H1 (cell line): ENCODE measurements at places on chromosomes 12 and 14. TPM values are rescaled to one million over a fixed set of nuclear protein-coding genes. Genes with fewer than 3 reads are reported as not detected.
A peak's percentile ranks its signal among the peaks of the same experiment; 100 is the strongest.

DNA sequence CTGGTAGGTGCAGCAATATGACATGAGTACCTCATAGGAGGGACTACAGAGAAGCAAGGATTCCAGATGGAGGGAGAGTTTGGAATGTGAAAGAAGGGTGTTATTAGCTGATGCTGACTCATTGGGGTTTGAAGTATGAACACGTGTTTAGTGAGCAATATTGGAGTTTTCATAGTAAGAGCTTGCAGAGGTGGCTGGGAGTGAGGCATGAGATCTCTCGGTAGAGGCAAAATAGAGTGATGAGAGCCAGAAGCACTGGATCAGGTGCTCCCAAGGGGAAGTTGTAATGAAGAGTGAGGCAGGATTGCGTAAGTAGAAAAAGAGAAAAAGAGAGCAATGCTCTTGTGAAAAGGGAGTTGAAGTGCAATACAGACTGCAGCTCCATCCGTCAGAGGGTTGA is 42.1 kb downstream of the MGST1 start:
- H3K27ac ChIP-seq, result no peak overlapping the region
- H3K27me3 ChIP-seq, result no peaks in the 10 kb centered on the region
- no peaks in the 10 kb centered on the region for H3K36me3 ChIP-seq
- no peak overlapping the region for H3K4me3 ChIP-seq

GRCh38 chr12:1517007-1517406 is 77.4 kb downstream of the FBXL14 start:
- no peaks in the 10 kb centered on the region; the same call in 1 of the 2 replicates for H3K4me1 ChIP-seq
- H3K36me3 ChIP-seq, result no peaks in the 10 kb centered on the region
- DNase-seq, result peak; percentile 90
- no peak overlapping the region for H3K4me3 ChIP-seq

GRCh38 chr14:71133296-71133695 is 226.0 kb downstream of the PCNX1 start:
- DNase-seq, result no peak
- no peak overlapping the region for H3K4me3 ChIP-seq
- H3K27ac ChIP-seq, result no peak overlapping the region

DNA sequence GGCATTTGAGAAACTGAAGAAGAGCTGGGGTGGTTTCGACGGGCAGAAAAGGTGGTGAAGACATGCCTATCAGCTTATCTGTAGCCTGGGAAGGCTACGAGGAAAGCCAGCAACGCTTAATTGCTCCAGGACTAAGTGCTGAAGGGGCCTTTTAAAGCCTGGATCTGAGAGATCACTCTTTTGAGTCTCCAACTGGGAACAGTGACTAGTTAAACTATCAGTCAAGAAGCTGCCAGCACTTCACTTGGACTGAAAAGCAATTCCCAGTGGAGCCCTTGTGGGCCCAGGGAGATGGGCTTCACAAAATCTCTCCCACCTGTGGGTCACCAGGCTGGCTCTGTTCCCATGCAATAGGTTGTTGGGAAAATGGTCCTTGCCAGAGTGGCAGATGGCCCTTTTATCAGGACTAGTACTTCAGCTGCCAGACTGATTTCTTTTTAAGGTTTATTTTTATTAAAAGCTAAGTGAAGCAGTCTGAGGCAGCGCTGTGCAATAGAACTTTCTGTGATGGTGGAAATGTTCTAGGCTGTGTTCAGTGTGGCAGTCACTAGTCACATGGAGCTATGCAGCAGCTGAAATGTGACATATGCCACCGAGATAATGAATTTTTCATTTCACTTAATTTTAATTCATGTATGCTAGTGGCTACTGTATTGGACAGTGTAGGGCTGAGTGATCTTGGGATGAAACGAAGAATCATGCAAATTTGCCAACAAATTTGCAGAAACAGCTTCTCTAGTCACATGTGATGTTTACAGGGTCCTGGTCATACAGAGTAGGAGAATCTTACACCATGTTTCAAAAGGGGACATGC is 276.8 kb downstream of the PCNX1 start:
- no peak overlapping the region for H3K4me3 ChIP-seq
- H3K27me3 ChIP-seq, result no peaks in the 10 kb centered on the region
- DNase-seq, result no peak
- H3K4me1 ChIP-seq, result no peaks in the 10 kb centered on the region
- no peak overlapping the region for H3K27ac ChIP-seq

- H3K27me3 ChIP-seq, result peaks cover 19% of the 10 kb centered on the region
- no peaks in the 10 kb centered on the region for H3K36me3 ChIP-seq
- H3K4me1 ChIP-seq, result no peaks in the 10 kb centered on the region
- no peak overlapping the region for H3K27ac ChIP-seq
- H3K4me3 ChIP-seq, result peak overlapping the region; percentile 61
These were observed 945 bp upstream of the HIP1R start for GRCh38 chr12:122834104-122834920.

DNA sequence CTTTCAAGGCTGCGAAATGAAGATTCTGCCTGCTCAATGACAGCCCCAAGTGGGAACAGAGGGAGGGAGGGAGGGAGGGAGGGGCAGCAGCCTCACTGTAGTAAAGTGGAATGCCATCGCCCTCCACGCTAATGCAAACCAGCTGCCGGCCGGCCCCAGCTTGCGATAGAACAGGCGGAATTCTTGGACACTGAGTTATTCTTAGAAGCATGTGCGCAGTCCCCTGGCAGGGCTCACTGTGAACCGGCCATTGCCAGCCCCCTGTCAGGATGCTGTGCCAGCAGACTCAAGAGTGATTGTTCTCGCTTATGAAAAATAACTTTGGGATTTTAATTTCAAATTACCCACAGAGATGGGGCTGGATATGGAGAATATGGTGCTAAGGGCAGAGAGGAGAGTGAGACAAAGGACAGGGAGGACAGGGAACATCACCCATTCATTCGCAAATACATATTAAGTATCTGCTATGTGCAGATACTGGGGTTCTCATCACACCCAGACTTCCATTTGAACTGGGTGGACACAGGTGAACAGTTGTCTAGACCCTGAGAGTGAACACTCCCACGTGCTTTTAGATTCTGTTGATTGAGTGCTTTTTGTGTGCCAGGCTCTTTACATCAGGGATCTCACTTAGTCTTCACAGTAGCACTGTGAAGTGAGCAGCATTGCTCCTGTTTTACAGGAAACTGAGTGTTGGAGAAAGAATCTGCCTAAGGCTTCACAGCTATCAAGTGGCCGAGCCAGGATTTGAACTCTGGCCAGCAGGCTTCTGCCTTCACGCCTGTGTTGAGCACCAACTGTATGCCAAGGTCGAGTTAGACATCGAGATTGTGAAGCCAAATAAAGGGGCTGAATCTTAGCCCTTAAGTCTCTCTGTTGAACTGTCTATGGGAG is 192.9 kb downstream of the C12orf75 start:
- no peaks in the 10 kb centered on the region for H3K27me3 ChIP-seq
- no peak overlapping the region for H3K4me3 ChIP-seq
- DNase-seq, result no peak
- no peaks in the 10 kb centered on the region for H3K36me3 ChIP-seq
- H3K27ac ChIP-seq, result no peak overlapping the region

DNA sequence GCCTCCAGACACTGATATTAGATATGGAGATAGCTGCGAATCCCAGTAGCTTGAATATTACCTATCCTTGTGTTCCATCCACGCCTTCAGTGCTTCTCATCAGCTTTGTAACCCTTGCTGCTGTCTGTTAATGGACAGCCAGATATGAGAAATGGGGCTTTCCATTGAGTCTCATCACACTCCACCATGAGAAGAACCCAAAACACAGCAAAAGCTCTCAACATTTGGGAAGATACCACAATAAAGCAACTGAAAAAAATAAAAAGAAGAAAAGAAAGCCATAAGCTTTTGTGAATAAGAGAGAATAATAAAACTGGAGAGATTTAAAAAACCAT is 225.4 kb downstream of the GALC start:
- no peak for DNase-seq
- no peaks in the 10 kb centered on the region for H3K4me1 ChIP-seq
- H3K27ac ChIP-seq, result no peak overlapping the region
- H3K27me3 ChIP-seq, result no peaks in the 10 kb centered on the region
- H3K36me3 ChIP-seq, result no peaks in the 10 kb centered on the region; the same call in 1 of the 2 replicates
- H3K4me3 ChIP-seq, result no peak overlapping the region

The GCH1 gene
- total RNA-seq, result 7.9 and 8.1 TPM in 2 replicates

The RNF212B gene
- total RNA-seq, result 1.2 TPM in 1 of 2 replicates, not detected in the other

GRCh38 chr12:6964605-6965025 is 5.8 kb downstream of the PHB2 start:
- 0 out of 2 replicates have a peak overlapping the region, but pooled peaks have one; percentile 13 for H3K27ac ChIP-seq
- peaks cover 35% of the 10 kb centered on the region for H3K4me1 ChIP-seq
- peak overlapping the region; percentile 23; the same call in 1 of the 2 replicates for H3K4me3 ChIP-seq
- no peaks in the 10 kb centered on the region for H3K27me3 ChIP-seq
- DNase-seq, result no peak

The ABCB9 gene
- total RNA-seq, result 6.3 and 8.0 TPM in 2 replicates

GRCh38 chr12:21938879-21939278 is 2.3 kb downstream of the ABCC9 start:
- no peak for DNase-seq
- H3K27ac ChIP-seq, result no peak overlapping the region
- peaks cover 26% of the 10 kb centered on the region for H3K27me3 ChIP-seq
- no peaks in the 10 kb centered on the region for H3K36me3 ChIP-seq
- no peaks in the 10 kb centered on the region for H3K4me1 ChIP-seq

The RIPK3 gene
- total RNA-seq, result 0.39 and 0.55 TPM in 2 replicates

The NKX2-8 gene
- total RNA-seq, result not detected in 2 replicates

GRCh38 chr12:49863946-49864797 is 21.3 kb upstream of the BCDIN3D start:
- DNase-seq, result no peak
- H3K36me3 ChIP-seq, result no peaks in the 10 kb centered on the region
- H3K27me3 ChIP-seq, result no peaks in the 10 kb centered on the region
- no peak overlapping the region for H3K4me3 ChIP-seq
- H3K4me1 ChIP-seq, result peaks cover 3% of the 10 kb centered on the region

- no peak for DNase-seq
- H3K4me3 ChIP-seq, result no peak overlapping the region
- H3K27ac ChIP-seq, result no peak overlapping the region
- H3K27me3 ChIP-seq, result no peaks in the 10 kb centered on the region
- H3K4me1 ChIP-seq, result peaks cover 4% of the 10 kb centered on the region
- H3K36me3 ChIP-seq, result no peaks in the 10 kb centered on the region
These were observed 249.9 kb downstream of the DAD1 start for GRCh38 chr14:22338917-22339715.

The FAIM2 gene
- 0.89 and 1.4 TPM in 2 replicates for total RNA-seq

The KRT3 gene
- total RNA-seq, result not detected in 2 replicates

DNA sequence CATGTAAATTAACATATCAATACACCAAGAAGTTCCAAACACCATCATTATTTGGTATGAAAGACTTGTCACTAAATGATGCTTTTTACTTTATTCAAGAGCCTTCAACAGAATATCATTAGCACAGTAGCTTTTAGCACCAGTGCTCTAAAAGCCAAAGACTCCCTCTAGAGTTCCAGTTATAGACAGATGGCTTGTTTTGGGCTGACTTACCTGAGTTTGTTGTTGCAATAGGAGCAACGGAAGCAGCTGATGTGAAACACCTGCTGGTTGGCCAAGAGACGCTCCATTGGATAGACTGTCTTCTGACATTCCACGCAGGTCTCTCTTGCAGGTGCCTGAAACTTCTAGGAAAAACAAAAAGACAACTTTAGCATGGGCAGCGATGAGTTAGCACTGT is 14.5 kb upstream of the CERS5 start:
- no peaks in the 10 kb centered on the region for H3K27me3 ChIP-seq
- no peak for DNase-seq
- no peak overlapping the region for H3K27ac ChIP-seq
- H3K36me3 ChIP-seq, result 0 out of 2 replicates have a peak, but pooled peaks cover 8% of the 10 kb centered on the region

DNA sequence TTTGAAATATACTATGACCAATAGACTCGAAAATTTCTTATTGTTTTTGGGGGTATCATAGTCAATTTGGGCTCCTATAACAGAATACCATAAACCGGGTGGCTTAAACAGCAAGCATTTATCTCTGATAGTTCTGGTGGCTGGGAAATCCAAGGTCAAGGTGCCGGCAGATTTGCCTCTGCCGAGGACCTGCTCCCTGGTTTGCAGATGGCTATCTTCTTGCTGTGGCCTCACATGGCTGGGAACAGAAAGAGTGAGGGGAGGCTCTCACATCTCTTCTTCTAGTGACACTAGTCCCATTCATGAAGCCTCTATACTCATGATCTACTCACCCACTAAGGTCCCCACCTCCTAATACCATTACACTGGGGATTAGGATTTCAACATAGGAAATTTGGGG is 70.7 kb downstream of the BORCS5 start:
- no peak overlapping the region for H3K27ac ChIP-seq
- H3K27me3 ChIP-seq, result no peaks in the 10 kb centered on the region
- peaks cover 2% of the 10 kb centered on the region; the same call in 1 of the 2 replicates for H3K4me1 ChIP-seq
- no peaks in the 10 kb centered on the region for H3K36me3 ChIP-seq
- H3K4me3 ChIP-seq, result no peak overlapping the region
- no peak for DNase-seq

DNA sequence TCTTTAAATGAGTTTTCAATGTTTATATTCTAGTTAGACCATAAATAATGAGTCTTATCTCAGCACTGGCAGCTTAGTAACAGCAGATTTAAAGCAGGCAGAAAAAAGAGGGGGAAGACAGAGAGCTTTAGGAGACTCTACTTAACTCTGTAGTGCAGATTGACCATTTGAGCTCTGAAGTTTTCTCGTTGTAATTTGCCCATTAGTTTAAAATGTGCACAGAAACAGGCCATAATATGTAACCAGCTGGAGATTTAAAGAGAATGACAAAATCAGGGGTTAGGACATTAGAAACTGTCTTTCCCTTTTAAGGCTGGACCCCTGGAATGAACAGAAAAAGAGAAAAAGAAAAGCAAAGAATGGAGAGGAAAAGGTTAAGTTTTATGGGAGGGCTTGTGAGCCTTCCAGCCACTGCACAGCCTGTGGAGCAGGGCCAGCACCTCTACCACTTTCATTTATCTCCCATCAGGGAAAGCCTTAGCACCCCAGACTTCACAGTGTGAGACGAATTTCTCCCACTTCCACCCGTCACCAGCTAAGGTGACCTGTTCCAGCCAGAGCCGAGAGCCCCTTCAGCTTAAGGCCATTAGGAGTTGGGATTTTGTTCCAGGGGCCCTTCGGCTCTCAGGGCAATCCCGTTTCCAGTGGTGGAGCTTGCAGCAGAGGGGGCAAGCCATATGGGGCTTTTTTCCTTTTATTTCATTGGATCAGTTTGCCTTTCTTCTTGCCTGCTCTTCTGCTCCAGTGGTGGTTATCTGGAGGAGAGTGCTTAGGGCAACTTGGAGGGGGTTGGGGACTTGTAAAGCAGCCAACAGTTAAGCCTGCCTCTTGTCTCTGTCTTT is 8.0 kb downstream of the IL22 start:
- H3K27ac ChIP-seq, result no peak overlapping the region
- no peaks in the 10 kb centered on the region for H3K27me3 ChIP-seq
- no peaks in the 10 kb centered on the region for H3K4me1 ChIP-seq

The PROX2 gene
- not detected in 2 replicates for total RNA-seq

DNA sequence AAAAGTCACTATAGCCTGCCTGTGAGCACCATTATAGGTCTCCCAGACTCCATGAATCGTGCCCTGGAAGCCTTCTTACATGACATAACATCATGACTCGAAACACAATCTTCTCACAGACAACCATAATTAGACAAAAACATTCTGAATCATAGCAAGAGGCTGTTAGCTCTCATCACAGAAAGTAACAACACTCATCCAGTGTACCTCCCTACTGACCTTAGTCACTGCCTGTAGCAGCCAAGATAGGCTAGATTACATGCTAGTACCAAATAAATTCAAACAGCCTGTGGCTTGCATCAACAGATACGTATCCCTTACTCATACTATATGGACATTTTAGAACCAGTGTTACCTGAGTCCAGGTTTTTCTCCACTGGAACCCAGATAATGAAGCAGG is 663.8 kb upstream of the FOXG1 start:
- H3K27ac ChIP-seq, result no peak overlapping the region
- no peaks in the 10 kb centered on the region for H3K36me3 ChIP-seq
- DNase-seq, result no peak
- H3K27me3 ChIP-seq, result no peaks in the 10 kb centered on the region
- H3K4me1 ChIP-seq, result no peaks in the 10 kb centered on the region
